ENCODE measurements at places on chromosomes 6 and 20. TPM values are rescaled to one million over a fixed set of nuclear protein-coding genes. Genes with fewer than 3 reads are reported as not detected.

DNA sequence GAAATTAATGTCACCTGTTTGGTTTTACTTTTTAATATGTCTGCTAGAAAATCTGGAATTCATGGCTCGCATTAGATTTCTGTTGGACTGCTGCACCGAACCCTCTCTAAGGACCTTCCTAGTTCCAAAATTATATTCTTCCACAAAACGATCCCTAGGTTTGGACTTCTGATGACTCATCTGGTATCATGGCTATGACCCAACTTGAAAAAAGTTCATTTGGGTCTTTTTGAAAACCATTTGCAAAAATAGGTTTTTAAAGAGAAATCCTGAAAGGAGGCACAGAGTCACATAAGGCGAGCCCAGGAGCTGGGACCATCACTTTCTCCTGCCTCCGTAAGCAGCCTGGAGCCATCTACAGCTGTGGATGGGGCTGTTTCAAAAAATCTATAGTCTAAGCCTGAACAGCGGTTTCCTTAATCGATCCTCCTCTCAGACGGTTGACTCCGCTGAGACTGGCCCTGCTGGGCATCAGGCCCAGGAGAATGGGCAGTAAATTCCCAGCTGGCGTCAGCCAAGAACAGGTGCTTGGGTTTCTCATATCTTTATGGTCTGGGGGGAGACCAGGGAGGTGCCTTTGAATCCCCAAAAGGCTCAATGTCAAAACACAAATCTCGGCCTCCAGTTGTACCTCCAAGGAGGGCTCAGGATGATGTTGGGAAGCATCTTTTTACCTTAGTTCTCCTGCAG lies 44.6 kb downstream of the SLC24A3 start:
- no peak for DNase-seq

GRCh38 chr20:36466089-36466488 lies 75.2 kb upstream of the MYL9 start:
- no peak for DNase-seq

DNA sequence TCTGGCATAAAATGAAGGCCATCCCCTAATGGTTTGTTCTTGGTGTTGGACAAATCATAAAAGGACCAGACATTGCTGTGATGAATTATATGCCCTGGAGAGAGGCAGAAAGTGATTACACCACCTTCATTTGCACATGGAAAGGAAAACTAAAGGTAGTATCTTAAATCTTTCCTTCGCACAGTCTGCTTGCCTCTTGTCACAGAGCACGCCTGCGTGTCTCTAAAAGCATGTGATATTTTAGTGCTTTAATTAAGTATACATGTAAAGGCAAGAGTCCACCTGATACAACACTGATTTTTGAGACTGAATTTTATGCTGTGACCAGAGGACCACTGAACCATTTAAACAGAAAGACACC lies 28.8 kb upstream of the PLAGL1 start:
- DNase-seq, result no peak

CASS4 gene
- 0.41 TPM for total RNA-seq

GRCh38 chr6:73774311-73774774 lies 78.3 kb downstream of the CD109 start:
- DNase-seq, result peak; percentile 46

DNA sequence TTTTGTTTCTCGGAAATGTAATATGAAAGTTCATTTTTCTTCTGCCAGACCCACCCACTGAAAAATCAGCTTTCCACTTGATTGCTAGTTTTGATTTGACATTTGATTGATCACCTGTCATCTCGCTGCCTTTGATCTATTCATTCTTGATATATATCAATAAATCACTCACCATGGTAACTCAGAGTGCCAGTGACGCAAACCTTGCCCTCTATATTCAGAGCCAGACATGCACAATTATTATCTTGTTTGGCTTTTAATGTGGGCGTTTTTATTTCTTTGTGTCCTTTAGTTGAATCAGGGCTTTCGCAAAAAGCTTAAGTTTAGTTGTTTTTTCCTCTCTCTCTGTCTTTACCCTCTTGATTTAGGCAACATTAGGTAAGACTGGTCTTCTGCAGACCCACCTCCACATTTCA lies 2.0 kb downstream of the TSHZ2 start:
- DNase-seq, result no peak

DNA sequence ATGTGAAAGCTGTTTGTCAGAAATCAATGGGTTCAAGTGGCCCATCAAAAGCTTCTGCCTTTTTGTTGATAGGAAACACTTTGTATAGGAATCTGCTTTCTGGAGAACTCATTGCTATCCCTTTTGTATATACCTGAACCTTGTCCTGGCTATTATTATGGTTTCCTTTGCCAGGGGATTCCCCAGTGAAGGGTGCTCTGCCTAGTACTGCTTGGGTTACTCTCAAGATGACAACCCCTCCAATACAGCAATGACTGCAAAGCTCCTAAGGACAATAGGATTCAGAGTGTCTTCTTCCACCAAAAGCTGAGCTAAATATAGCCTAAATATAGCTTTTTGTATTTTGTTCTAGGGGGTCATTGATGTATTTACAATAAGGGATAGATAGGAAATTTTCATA lies 54.0 kb upstream of the PTPRK start:
- DNase-seq, result no peak
